ENCODE measurements at places on chromosomes 1 and 21.

DNA sequence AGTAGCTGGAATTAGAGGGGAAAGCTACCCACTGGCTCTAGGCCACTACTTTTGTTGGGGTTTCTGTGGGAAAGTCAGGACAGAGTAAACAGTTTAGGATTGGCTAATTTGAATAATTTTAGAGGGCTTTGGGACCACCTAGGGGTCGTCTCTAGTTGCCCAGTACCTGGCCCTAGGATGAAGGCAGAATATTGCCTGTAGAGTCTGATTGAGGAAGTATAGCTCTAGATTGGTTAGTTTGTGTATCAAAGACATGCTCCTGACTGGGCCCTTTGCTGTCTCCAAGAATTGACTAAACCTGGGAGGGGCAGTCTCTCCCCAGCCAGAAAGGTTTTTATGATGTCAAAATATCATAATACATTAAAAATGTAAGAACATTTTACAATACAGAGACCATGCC, 142.0 kb downstream of the POU2F1 start:
- DNase-seq, result no peak

- DNase-seq, result no peak
Measured at GRCh38 chr1:220498188-220498587, 29.7 kb upstream of the MARK1 start.

DNA sequence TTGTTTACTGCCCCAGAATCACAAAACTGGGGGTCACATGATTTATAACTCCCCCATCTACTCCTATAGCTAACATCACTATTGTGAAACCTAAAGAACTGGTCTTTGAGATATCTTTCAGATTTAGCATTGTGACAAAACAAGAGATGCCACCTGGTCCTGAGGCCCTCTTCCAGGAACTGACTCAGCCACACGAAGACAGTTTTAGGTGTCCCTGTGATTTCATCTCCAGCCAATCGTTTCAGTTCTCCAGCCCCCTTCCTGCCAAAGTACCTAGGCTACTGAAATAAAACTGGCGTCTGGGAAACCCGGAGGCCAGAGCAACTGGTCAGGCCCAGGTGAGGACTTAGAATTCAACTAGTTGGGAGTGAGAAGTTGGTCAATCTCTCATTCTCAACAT, 36.6 kb downstream of the TBX19 start:
- no peak for DNase-seq

DNA sequence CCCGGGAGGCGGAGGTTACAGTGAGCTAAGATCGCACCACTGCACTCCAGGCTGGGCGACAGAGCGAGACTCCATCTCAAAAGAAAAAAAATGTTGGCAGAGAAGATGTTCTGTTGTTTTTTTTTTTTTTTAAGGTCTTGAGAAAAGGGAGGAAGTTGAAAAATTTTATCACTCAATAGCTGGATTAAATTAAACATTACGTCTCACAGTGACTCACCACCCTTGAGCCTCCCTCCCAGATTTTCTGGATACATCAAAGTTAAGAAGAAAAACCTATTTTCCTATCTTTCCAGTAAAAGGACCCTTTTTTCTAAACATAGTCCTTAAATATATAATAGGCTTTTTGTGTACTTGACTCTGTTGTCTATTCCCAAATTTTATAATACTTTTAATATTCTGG, 35.5 kb downstream of the IFNAR1 start:
- DNase-seq, result no peak

GRCh38 chr21:35469498-35469897, 420.4 kb upstream of the RUNX1 start:
- DNase-seq, result no peak

DNA sequence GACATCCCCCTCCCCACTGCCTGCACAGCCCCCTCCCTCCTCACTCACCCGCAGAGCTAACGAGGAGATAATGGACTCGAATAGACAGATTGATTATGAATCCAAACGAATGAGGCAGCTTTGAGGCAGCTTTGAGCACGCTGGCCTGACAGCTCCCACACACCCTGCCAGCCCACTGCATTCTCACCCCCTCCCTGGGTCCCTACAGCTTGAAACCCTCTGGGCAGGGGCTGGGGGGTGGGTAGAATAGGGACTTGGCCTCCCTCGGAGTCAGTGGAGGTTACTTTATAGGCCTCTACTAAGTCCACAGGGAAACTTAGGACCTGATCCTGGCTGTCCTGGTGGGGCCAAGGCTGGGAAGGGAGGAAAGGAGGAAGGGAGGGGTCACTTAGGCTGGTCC, 1.9 kb downstream of the NTRK1 start:
- DNase-seq, result no peak

DNA sequence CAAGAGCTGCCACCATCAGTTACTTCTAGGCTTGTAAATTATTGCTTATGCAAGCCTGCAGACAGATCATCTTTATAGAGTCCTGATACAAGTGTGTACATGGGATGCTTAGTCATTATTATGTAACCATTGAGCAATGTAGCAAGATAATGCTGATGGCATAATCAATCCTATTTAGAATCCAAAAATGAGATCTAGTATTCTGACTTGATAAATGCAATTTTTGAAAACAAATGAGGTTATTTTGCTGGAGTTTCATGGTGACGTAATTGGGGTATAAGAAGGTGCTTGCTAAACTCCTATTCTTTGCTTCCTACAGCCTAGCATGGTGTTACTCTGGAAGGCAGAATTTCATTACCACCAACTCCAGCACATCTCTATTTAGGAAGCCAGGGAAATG, 801.7 kb upstream of the PRMT6 start:
- no peak for DNase-seq

- no peak for DNase-seq
Measured at GRCh38 chr1:20494609-20495311, 8.8 kb upstream of the CAMK2N1 start.

Measured in 8988T (cell line).